SK-MEL-5 (cell line): ENCODE measurements at places on chromosomes 12 and 14. TPM values are rescaled to one million over a fixed set of nuclear protein-coding genes. Genes with fewer than 3 reads are reported as not detected.

GRCh38 chr12:79645235-79645630 is 45.5 kb downstream of the PAWR start:
- DNase-seq = no peak

GRCh38 chr12:125310461-125310860 is 245.2 kb downstream of the AACS start:
- DNase-seq = no peak

- DNase-seq = no peak
Observed at GRCh38 chr12:3150931-3151835, 74.0 kb downstream of the TSPAN9 start.

- no peak for DNase-seq
Observed at GRCh38 chr14:34172550-34173368, 221.9 kb upstream of the EGLN3 start.

PRDM4 gene
- total RNA-seq = 24.7 and 27.6 TPM in 2 replicates

SLC25A21 gene
- 1.8 TPM in 1 of 2 replicates, not detected in the other for total RNA-seq
